GOT3 (cell line): ENCODE measurements at places on chromosomes 3 and 15.

DNA sequence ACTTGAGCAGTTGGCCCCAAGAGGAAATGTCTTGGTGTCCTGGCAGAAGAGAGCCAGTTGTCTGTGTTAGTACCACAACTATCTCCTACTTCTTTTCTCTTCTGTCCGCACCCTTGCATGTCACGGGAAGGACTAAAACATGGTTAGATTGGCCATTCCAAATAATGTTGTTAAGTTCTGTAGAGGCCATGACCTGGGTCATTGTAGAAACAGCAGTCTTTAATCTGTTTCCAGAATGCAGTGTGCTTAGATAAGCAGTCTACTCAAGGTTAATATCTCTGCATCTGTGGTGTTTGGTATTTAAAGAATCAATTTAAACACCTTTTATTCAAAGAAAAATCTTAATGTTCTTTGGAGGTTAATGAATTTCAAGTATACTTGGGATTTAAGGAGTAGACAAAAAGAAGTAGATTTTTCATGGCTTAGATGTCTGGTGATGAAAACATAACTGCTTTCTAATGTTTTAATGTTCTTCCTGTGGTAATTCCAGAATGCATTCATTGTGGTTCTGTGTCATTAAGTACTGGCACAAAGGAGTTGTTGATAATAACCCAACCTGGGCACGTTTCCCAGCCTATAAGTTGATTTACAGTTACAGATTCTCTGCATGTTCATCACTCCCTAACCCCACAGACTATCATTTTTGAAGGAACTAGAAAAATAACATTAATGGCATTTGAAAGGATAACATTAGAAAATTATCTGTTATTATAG is 58.9 kb downstream of the TMEM108 start:
- no peak for DNase-seq

DNA sequence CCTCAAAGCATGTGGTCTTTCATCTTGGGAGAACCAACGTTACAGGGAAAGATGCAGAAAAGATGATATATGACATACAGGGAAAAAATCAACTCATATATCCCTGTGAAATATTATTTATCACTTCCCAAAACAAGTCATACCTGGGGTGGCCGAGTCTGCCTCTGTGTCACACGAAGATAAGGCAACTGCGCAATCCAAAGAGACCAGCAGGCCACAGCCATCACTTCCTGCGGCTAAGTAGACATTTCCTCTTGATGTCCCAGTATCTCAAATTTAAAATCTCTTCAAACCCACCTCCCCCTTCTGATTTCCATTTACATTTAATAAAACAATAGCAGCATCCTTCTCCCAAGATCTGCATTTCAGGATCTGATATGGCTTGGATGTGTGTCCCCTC is 71.5 kb downstream of the IGF2BP2 start:
- no peak for DNase-seq

DNA sequence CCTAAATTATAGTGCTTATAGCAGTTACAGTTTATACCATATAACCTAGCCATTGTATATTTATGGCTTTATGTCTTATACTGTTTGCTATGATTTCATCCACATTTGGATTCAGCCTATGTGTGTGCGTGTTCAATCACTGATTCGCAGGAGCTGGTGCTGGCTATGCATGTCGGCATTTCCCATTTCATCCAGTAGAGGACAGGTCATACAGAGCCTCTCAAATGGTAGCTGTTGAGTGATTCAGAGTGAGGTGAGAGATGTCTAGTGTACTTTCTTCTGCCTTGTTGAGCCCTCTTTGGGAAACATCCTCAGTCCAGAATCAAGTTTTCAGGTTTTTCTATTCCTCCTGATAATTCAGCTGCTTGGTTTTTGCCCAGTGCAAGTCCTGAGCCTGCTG is 76.1 kb downstream of the FRMD4B start:
- DNase-seq, result no peak

DNA sequence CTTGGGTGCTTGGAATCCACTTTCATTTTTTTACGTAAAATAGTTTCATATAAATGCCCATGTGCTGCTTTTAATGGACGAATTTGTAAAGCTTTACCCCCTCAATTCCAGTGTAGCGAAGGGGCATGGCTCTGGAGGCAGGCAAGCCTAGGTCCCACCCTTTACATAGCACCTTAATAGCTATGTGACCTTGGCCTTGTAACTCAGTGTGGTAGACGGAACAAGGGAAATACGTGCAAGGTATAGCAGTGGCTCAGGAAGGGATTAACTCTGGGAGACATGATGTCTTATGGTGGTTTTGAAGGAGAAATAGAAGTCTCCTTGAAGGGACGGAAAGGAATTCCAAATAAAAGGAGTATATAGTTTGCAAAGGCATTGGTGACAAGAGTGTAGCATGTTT is 1.4 kb downstream of the SEC61A1 start:
- DNase-seq, result no peak

DNA sequence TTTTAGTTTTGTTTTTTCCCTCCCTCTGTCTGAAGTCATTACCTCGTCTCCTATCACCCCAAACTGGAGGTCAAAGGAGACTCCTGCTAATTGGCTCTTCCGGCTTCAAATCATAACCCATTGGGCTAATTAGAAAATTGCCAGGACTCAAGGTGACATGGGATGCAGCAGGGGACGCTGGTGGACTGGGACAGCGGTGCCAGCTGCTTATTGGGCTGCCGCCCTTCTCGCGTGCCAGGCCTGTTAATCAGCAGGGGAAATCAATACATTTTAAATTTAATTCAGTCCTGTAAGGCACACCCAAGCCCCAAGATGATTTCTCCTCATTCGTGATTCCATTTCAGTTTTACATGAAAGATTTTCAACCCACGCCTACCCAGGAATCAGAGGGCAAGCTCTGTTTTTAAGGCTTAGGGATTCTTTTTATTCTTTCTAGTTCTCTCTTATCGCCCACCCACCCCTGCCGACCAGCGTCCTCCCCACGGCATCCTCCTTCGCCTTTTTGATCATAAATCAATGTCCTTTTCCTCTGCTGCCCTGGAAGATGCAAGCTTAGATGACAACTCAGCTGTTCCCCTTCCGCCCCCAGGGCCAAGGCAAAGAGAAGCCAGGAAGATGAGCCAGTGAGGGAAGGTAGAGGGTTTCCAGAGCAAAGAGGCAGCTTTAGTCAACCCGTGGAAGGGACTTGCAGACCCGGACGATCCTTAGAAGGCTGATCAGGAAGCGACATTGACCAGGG is 329.6 kb downstream of the UACA start:
- no peak for DNase-seq

- no peak for DNase-seq
These were observed 386.9 kb upstream of the CNTN3 start for GRCh38 chr3:75001330-75001729.
